DND-41 (cell line): ENCODE measurements at places on chromosomes 1 and 21.

GRCh38 chr21:41953831-41954653 lies at the start of gene C2CD2:
TSS of gene C2CD2 (minus strand) at chr21:41954018. CDS start at chr21:41953648, 370 bp downstream.
- peak; percentile 45 for DNase-seq

GRCh38 chr1:36965275-36966159 lies 68.8 kb downstream of the GRIK3 start:
- DNase-seq, result no peak

DNA sequence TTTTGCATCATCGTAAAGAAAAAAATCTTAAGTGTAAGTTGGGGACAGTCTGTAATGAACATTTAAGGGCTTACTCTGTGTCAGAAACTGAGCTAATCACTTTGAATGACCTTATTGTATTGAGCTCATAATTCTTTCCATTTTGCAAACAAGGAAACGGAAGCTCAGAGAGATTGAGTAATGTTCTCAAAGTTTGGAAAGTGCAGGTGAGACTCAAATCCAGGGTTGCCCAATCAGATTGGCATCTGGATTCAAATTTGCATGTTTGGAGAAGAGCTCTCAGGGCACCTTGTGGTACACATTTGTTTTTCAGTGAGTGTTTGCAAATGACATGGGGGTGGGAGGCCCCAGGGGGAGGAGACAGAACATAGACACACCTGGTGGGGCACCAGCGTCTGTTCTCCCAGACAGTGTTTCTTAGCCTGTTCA lies 8.0 kb downstream of the ALPL start:
- no peak for DNase-seq

DNA sequence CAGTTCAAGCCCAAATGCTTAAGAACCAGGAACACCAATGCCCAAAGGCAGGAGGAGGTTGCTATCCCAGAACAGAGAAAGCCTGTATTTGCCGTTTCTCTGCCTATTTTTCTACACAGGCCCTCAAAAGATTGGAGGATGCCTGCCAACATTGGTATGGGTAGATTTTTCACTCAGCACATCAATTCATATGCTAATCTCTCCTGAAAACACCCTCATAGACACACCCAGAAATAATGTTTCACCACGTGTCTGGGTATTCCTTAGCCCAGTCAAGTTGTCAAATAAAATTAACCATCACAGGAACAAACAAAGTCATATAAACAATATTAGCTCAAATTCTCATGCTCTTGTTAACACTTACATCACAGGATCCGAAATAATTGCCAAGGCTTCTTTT lies 121.9 kb downstream of the RGS21 start:
- DNase-seq, result no peak

GRCh38 chr1:163275222-163275621 lies 46.5 kb upstream of the NUF2 start:
- DNase-seq, result no peak
